ENCODE measurements at places on chromosomes 7 and 10.

DNA sequence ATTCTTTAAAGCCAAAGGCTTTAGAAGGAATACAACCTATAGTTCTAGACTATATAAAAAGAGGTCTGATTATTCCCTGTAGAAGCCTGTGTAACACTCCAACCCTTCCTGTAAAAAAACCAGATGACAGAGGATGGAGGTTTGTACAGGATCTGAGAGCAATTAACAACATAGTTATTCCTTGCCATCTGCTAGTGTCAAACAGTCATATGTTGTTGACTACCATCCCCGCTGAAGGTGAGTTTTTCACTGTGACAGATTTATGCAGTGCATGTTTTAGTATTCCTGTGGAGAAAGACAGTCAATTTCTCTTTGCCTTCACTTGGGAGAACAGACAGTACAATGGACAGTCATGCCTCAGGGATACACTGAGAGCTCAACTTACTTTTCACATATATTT is 19.0 kb upstream of the SLC26A4 start:
- peak; percentile 14 for DNase-seq

DNA sequence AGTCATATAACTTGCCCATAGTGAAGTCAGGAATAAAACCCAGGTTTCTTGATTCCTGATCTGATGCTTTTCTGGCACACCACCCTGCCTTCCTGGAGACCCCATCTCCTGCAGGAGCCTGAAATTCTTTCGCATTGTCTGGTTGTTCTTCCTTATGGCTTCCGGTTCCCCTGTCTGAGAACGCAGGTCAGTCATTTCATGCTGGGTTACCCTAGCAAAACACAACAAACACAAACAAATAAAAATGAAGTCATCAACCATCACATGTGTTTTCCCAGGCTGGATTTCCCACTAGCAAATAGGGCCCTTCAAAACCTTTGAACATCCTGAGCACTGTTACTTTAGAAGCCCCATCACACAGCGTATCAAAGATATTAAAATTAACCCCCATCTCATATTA is 569.6 kb downstream of the LRMDA start:
- no peak for DNase-seq

DNA sequence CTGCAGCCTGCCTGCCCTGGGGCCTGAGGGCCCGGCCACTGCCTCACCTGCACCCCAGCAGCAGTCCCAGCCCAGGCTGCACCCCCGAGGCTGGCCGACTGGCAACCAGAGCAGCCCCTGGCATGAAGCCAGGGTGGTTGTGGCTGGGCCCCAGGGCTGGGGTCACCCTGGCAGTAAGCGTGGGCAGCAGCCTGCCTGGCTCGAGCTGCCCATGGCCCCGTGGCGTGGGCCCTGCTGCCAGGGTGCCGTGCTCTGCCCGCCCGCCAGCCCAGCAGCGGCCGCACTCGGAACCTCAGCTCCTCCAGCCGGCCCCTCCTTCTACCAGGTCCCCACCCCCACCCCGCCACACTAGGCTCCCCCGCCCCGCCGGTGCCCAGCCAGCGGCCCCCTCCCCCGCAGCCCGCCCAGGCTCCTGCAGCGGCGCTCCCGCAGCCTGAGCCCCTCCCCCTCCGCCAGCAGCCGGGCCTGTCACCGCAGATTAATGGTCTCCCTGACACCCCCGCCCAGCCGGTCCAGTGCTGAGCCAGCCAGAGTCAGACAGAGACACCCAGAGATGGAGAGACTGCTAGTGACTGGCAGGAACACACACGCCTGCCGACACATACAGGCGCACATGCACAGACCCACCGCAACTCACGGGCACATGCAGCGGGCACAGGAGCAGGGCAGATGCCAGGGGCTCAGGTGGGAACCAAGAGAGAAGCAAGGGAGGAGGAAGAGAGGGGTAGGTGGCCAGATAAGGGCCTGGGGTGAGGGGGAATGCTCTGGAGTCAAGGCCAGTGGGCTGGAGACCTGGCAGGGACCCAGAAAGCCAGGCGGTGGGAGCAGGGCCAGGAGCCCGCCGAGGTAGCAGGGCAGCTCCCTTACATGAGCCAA is 22.4 kb downstream of the KCNH2 start:
- no peak for DNase-seq

DNA sequence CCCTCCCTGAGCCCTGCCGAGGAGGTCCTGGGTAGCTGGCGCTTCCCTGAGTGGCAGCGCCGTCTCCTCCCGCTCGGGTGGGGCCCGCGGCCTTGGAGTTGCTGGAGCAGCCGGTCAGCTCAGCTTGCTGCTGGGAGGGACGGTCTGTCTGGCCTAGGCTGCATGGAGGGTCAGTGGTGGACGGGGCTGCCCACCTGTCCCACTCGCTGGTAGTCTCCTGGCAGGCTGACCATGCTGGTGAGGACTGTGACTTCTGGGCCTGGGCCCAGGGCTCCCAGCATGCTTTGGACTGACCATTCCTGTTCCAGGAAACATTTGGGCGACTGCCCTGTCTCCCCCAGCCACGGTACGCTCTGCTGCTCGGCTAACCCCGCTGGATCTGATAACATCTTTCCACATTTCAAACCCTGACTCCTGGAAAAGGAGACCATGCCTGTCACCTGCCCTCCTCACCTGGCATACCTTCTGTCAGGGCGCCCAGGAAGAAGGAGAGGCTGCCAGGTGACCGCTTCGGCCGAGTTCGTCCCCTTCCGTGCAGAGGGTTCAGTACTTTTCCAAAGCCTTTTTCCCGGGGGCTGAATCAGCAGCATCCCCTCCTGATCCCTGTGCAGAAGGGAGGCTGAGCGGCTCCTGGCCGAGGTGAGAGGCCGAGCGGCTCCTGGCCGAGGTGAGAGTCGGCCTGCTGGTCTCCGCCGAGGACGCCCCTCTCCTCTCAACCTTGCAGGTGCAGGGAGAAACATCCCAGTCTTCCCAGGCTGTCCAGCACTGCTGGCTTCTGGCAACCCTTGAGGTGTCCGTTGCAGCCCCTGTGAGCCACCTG is 43.4 kb downstream of the FAM20C start:
- DNase-seq, result peak; percentile 48

DNA sequence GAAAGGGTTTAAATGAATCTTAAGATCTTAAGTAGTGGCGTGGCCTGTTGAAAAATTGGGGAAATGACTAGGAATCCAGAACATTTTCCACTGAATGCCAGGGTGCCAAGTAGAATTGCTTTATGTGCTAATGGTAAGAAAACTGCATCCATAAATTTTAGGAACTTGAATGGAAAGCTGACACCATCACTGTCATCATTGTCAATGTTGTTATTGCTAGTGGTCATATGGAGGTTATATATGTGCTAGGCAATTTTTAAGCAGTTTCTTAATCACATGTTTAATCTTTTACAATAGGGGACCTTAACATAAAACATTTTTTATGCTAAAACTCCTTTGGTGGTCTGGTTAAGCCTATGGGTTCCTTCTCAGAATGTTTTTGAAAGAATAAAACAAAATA is 13.1 kb downstream of the MARCHF5 start:
- no peak for DNase-seq

GRCh38 chr7:131436384-131436783 is 108.7 kb downstream of the MKLN1 start:
- DNase-seq, result no peak
